ENCODE measurements at places on chromosomes 5 and 9.
A peak's percentile ranks its signal among the peaks of the same experiment; 100 is the strongest.

DNA sequence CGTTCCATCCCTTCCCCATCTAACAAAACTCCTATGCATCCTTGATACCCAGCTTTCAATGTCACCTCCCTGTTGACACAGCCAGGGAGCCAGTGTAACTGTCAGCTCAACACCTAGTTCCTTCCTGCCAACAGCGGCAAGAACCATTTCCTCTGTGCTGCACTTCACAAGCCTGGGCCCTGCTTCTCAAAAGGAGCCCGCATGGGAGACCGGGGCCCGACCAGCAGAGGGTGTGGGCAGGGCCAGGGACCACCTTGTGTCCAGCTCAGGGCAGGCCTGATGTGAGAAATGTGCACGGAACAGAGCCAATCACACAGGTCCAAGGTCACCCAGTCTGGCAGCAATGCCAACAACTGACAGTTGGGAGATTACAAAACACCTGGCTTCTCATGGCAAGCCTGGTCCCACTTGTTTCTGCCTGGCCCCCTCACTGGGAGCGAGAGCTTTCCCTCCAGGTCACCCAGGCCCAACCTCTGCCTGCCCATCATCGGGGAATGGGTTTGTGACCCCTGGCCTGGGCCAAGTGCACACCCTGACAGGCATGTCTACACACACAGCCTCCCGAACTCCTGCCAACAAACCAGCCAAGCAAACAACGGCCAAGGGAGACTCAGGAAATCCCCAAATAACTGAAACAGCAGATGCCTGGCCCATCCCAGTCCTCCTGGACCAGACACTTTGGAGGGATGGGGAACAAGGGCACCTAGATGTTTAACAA is 3.1 kb downstream of the RNF44 start:
- peak; percentile 51 for DNase-seq

DNA sequence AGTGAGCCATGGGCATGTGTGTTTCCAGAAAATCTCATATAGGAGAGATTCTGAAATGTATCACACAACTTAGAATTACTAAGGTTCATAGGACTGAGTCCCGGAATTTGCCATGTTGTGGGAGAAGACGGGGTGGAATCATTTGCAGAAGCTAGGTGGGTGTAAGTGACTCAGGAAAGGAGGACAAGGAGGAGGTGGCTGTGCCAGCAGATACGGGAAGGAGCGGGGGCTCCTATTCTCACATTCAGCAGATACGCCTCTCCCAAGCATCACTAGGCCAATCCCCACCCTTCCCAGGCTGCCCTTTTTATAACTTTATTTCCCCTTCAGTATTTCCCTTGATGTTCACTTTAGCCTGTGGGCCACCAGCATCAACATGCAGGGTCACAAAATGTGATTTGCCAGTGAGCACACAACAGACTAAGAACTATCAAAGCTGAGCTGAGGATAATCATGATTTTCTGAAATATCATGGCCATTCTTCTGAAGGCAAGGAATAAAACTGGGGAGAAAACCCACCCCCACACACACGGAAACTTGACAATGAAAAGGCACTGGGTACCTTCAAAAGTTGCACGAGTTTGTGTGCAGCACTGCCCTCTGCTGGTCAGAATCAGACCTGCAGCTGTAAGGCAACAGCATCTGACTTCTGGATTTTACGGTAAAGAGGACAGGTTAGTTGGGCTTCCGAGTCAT is 133.2 kb downstream of the MTX3 start:
- peak; percentile 32 for DNase-seq

DNA sequence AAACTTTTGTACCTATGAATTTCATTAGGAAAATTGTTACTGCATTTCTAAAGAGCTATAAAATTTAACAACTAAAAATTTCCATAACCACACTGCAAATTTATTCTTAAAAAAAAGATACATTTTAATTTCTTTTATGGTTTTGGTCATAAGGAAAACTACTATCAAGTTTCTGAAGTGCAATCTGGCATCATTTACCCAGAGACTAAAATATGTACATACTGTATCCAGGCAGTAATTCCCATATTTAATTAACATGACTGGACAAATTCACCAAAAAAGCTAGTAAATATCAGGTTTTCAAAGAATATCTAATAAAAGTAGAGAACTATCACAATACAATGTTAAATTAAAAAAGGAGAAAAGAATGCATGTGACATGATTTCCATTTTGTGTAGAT is 20.7 kb downstream of the PUM3 start:
- no peak for DNase-seq

DNA sequence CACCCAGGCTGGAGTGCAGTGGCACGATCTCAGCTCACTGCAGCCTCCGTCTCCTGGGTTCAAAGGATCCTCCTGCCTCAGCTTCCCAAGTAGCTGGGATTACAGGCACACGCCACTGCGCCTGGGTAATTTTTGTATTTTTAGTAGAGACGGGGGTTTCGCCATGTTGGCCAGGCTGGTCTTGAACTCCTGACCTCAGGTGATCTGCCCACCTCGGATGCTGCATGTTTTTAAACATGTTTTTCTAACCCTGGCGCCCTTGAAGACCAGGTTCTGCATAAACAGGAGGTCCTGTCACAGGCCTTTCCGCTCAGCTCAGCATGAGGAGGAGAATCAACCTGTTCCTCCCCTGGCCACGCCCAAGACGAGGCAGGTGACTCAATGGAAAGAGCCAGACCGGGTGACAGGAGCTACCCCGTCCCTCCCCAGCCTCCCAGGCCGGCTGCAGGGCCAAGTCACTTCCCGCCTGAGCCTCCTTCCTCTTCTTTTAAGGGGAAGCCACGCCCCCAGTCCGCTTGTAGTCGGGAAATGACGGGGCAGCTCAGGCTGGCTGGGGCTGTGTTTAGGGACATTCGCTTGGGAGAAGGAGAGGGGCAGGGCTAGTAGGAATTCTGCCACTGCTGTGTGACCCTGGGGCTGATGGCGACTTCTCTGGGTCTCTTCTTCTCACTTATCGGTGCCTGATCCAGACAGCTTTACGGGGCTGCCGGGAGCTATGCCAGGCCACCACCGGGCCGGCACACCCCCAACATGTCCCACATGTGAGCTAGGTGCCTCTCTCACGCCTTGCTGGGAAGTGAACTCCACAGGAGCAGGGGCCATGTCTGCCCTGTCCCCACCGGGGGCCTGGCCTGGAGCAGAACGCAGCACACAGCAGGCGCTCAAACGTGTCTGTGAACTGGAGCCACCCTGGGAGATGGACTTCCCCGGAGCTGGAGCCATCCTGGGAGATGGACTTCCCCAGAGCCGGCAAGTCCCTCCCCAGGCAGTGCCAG is 6.1 kb downstream of the NOTCH1 start:
- DNase-seq: no peak

- DNase-seq: peak; percentile 54
Observed at GRCh38 chr5:172901788-172902496, 57.3 kb upstream of the RPL26L1 start.

GRCh38 chr9:129962451-129962864 is 80.5 kb downstream of the FNBP1 start:
- no peak for DNase-seq

DNA sequence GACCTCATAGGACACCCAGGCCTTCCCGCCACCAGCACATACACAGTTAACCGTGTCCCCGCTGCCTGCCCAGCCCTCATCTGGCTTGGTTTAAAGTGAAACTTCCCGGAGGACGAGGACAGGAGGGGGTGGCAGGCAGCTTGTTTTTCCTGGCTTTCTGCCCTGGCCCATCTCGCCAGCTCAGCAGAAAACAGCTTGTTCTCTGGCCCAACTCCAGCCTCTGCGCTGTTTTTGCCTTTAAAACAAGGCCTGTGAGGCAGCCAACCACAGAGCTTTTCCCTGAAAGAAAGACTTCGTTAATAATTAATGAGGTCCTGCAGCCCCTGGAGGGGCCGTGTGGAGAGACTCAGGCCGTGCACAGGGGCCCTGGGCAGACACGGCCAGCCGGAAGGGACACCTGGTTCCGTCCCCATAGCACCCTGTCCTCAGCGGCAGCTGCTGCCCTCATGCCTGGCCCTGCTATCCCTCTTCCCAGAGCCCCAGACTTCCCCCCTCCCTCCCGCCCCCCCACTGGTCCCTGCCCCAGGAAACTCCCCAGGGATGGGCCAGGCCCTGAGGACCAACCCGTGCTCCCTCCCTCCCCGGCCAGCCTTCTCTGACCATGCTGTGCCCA is 108.7 kb downstream of the RXRA start:
- DNase-seq: peak; percentile 65

- no peak for DNase-seq
Observed at GRCh38 chr5:139088024-139088423, 110.1 kb downstream of the SIL1 start.

DNA sequence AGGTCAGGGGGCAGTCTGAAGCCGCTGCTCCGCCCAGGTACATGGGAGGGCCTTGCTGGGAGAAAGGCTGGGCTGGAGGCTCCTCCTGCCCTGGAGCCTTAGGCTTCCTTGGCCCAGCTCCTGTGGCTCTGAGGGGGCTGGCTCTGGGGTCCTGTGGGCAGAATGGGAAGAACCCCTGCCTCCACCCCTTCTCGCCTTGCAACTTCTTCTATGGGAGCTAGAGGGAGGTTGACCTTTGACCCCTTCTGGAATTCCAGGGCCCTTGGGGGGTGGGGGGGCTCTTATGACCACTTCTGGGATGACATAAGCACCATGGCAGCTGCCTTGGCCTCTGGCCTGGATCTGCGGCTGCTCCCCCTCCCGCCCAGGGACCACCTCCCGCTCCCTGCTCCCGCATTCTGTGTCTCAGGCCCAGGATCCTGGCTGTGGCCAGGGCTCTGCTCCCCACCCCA is 32.2 kb downstream of the IER5L start:
- DNase-seq: no peak

DNA sequence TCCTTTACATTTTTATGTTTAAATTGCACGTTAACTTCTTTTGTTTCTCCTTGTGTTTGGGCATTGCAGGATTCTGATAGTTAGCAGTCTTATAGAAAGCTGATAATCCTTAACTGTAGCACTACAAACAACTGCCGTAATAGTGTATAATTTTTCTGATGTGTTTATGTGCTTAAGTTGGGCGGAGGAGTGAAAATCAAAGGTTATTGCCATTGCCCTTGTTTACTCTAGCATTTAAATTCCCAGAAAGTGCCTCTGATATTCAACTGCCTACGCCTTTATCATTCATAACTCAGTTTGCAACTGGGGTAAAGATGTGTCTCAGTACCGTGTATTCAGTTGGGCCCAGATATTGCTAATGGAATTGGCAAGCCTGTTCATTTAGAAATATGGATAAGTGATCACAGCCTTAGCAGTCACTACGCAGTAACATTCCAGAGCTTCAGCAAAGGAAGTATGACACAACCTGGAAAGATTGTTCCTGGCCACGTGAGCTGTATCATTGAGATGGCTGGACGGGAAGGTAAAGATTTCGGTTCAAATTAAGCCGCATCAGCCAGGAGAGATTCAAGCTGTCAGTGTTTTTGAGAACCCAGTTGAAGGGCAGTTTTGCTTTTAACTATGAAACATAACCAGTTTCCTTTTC is 28.1 kb upstream of the LRRTM2 start:
- no peak for DNase-seq

GRCh38 chr9:135908093-135908753 is 877 bp upstream of the CAMSAP1 start:
- DNase-seq: no peak

- no peak for DNase-seq
Observed at GRCh38 chr5:62137628-62138027, 168.4 kb upstream of the KIF2A start.

- no peak for DNase-seq
Observed at GRCh38 chr5:117135851-117136250, 561.2 kb upstream of the SEMA6A start.

- peak; percentile 57 for DNase-seq
Observed at GRCh38 chr5:42912184-42912798, 100.6 kb upstream of the SELENOP start.

- DNase-seq: no peak
Observed at GRCh38 chr9:20197976-20198685, 409.3 kb upstream of the SLC24A2 start.

DNA sequence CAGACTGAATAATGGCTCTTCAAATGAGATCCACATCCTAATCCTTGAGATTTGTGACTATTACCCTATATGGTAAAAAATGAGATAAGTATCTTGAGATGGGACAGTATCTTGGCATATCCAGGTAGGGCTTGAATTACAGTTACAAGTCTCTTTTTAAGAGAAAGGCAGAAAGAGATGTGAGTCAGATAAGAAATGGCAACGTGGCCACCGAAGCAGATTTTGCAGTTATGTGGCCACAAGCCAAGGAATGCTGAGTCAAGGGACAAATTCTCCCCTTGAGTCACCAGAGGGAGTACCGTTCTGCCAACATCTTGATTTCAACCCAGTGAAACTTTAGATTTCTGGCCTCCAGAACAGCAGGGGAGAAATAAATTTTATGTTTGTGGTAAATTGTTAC is 1983.0 kb upstream of the C9orf72 start:
- DNase-seq: peak; percentile 1

GRCh38 chr9:14066831-14067230 is 247.1 kb downstream of the NFIB start:
- no peak for DNase-seq

DNA sequence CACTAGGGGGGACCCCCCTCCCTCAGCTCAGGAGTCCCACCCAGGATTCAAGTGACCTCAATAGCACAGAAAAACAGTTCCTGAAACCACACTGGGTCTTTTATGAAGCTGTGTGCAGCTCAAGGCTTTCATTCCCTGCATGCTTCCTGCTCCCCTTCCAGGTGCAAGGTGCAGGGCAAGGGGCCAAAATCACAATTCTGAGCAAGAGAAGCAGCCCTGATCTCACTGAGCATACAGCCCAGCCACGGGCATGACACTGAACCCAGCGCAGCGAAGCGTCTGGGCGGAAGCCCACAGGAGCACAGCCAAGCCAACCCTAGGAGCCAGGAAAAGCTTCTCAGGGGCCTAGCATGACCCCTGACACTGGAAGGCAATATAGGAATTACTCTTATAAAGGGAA is 62.9 kb downstream of the IRX2 start:
- DNase-seq: no peak

DNA sequence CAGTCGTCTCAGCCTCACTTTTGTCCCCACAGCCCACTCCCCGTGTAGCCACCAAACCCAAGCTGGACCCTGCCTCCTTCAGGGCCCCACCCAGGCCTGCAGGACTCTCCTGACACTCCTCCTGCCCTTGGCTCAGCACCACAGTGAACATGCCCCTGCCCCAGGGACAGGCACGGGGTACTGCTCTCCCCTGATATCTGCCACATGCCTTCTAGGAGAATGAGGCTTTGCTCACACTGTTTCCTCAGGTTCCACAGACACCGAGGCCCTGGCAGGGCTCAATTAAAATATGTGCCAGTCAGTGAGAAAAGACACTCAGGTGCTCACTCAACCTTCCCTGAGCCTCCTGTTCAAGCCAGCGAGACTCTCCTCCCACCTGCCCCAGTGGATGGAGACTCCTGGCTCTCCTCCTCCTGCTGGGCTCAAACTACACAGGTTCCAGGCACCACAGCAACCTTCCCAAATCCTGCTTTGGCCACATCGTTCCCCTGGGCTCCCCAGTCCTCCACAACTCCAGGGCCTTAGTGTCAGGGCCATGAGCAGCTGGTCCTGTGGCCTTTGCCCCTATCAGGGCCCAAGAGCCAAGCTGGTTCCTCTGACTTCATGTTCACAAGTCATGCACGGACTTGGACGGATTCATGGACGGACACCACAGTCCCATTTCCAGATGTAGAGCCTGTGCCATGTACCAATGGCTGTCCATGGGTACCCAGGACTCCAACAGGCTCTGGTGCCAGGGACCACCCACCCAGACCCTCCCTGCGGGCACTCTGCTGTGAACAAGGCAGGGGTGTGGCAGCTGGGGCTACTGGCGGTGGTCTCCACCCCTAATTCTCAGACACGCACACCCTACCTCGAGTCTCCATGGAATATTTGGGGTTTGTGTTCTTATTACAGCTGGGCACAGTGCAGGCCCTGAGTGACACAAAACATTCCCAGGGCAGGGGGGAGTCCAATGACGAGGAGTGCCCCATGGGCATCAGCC is 36.6 kb downstream of the BICD2 start:
- DNase-seq: no peak

Data from A549 (cell line).